ENCODE measurements at places on chromosomes 12 and 14.

DNA sequence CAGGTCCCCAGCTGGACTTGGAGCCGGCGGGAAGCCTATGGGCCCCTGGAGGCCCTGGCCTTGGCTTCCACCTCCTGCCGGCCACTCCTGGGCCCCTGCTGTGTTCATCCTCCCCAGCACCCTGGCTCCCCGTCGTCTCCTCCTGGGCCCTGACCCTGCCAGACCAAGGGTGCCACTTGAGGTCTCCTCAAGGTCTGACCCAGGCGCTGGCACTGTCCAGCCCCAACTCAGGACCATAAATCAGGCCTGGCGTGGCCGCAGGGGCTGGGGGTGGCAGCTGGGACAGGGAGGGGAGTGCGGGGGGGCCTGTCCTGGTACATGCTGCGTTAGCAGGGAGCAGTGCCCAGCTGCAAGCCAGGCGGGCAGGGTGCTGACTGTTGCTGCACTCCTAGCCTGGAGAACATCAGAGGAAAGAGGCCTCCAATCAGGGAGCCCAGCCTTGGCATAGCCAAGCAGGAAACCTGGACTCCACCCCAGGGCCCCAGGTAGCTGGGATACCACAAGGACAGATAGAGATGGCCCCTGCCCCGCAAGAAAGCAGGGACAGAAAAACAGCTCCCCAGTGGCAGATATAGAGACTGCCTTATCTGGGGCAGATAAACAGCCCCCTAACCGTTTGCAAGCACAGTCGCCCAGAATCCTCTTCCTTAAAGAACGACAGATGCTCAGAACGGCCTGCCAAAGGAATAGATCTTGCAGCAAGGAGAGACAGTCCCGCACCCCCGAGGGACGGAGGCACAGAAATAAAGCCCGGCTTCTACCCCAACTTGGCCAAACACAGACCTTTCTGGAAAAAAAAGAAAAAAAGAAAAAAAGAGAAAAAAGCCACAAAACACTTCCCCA lies 6.5 kb upstream of the ATG101 start:
- DNase-seq: peak; percentile 37

DNA sequence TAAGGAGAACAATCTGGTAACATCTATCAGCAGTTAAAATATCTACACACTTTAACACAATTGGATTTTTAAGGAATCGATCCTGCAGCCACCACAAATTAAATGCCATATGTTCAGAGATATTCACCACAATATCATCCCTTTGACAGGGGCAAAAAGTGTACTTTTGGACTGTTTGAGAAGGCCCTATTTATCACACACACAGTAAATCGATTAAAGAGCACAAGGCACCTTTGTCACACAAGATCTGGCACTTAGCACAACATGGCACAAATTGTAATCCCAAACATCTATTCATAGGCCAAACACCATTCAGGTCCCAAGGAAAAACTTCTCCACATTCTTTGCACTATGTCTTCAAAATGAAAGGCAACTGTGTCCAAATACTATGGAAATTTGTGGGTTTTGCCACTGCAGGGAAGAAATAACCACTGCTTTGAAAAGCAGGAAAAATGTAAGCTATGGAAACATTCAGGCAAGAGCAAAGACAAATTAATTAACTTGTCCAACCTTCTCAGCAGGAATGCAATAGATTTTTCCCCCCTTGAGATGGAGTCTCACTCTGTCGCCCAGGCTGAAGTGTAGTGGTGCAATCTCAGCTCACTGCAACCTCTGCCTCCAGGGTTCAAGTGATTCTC lies 282.5 kb upstream of the TMPO start:
- no peak for DNase-seq

GRCh38 chr14:93262446-93262845 lies 55.4 kb downstream of the UBR7 start:
- no peak for DNase-seq

DNA sequence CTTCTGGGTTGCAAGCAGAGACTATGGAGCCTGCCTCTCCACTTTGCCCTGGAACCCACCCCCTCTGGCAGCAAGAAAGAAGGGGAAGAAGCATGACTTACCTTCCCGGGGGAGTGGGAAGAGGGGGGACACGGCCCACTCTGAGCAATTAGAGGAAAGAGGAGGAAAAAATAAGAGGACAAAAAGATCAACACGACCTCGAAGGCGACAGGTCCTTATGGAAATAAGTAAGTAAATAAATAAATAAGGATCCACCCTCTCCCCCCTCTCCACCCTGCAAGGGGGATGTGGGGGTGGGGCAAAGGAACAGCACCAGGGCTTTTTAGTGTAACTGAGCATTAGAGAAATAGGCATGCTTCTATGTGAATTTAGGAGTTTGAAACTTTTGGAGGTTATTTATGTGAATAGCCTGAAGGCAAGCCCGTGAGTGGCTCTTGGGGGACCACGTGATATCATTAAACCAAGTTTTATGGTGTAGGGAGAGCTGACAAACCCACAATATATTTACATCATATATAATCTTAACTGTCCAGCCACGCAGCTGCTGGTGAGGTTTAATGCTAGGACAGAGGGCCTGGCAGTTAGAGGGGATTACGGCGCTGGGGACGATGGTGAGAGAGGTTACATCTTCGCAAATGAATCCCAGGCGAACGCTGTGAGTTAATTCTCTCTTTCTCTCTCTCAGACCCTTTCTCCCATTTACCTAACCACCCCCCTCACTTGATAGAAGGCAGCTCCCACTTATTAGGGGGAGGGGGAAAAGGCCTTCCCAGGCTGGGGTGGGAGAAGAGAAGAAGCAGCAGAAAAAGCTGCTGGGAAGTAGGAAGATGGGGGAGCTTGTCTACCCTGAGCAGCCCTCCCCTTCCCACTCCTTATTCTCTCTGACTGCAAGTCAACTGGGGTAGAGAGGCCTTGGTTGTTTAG lies 4.8 kb downstream of the HOXC5 start:
- DNase-seq: no peak

- no peak for DNase-seq
Measured at GRCh38 chr12:5248230-5248629, 183.7 kb upstream of the NTF3 start.

DNA sequence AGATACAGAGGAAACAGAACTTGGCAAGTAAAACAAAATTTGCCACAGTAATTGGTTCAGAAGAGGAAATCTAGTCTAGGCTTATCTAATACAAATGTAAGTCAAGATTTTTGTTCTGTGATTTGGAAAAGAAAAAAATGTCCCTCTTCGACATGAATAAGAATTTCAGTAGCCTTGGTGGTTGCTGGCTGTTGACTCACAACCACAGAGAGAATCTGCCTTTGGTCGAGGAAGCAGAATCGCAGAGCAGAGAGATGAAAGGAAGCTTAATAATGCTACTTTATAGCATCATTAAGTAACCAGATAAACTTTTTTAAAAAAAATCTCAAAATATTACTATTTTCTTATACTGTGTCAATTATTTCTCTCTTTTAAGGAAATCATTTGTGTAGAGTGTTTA lies 1096.6 kb downstream of the FLRT2 start:
- no peak for DNase-seq

DNA sequence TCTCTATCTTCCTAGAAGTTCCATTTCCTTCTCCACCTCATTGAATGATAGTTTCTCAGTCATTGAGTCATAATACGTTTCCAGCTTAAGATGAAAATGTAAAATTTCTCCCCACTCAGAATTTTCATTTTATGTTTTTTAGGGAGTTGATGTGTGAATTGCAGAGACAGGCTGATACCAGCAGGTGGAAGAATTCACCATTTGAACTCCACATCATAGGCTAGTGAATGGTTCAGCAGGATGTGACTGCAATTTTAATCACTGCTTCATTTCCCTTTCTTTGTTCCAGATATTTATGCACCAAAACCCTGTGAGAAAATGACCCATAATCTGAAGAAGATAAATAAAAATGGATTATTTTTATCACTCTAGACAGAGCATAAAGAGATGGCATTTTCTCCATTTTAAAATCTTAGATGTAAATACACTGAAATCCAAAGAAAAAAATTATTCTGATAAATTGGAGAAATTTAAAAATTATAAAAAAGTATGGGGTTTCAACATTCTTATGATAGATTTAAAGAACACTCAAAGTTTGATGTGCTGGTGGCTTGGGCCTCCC lies 10.6 kb upstream of the PYGL start:
- DNase-seq: no peak

- DNase-seq: no peak
Measured at GRCh38 chr12:39541471-39541870, 78.1 kb downstream of the ABCD2 start.

- no peak for DNase-seq
Measured at GRCh38 chr14:70358631-70359030, 852 bp downstream of the COX16 start.

GRCh38 chr12:100688451-100688864 lies 106.1 kb upstream of the ANO4 start:
- no peak for DNase-seq

GRCh38 chr12:105806400-105806770 lies 332.4 kb downstream of the NUAK1 start:
- no peak for DNase-seq

GRCh38 chr12:13945641-13946040 lies 35.8 kb downstream of the GRIN2B start:
- DNase-seq: no peak

DNA sequence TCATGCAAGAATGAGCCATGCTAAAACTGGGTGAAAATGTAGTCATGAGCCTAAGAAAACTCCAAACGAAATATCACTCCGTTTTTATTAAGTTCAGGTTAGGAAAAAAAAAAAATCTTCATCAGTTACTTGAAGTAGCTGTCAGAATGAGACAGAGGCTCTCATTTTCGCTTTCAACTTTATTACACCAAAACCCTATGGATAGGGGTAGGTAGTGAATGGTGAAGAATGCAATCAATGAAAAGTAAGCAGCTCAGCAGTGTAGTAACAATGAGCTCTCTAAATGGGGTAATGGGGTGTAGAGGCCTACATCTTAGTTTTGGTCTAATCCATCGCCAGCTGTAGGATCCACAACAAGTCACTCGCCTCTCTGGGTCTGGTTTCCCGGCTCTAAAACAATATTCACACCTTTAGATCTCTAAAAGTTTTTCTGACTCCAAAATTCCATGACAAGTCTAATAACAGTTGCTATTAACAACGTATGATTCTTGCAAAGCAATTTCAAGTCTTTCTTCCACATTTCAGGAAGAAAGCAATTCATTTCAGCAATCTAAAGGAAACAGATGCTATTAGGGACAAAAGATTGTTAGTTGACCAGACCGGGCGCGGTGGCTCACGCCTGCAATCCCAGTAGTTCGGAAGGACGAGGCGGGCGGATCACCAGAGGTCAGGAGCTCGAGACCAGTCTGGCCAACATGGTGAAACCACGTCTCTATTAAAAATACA lies 1.7 kb downstream of the BTBD7 start:
- no peak for DNase-seq

GRCh38 chr12:50282721-50283228 lies 545 bp downstream of the LIMA1 start:
- DNase-seq: no peak

DNA sequence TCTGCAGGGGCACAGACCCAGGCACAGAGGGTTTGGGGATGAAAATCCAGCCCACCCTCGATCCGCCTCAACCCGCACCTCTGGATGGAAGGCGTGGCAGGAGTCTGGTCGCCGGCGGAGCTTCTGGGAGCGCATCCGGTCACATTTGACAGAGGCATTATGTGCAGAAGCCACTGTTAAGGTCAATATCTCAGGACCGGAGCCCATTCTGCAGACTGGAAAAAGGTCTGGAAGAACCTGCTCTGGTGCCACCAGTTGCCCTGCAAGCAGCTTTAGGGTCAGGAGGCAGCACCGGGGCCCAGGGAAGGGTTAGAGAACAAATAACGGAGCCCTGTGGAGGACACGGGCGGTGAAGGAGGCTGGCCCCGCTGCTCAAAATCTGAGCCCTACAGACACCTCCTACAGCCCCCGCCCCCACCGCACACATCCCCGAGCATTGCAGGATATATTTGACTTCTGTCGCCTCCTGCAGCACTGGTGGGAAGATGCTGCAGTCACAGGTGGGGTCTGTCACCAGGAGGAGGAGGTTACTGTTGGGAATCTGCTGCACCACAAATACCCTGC lies 25.1 kb upstream of the LRTM2 start:
- DNase-seq: no peak

DNA sequence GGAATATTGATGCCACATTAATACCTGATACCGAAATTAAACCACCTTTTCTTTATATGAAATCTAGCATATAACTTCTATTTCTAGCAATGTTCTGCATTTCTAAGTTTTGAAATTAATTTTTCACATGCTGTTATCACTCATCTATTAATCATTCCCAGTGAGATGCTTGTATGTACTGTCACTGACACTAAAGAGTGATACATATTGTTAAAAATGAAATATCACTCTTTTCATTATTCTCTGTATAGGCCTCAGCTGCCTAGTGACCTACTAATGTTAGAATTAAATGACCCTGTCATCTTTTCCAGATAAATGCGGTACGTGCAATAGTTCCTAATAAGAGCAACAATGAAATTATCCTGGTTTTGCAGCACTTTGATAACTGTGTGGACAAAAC lies 49.7 kb upstream of the KCNH3 start:
- no peak for DNase-seq

DNA sequence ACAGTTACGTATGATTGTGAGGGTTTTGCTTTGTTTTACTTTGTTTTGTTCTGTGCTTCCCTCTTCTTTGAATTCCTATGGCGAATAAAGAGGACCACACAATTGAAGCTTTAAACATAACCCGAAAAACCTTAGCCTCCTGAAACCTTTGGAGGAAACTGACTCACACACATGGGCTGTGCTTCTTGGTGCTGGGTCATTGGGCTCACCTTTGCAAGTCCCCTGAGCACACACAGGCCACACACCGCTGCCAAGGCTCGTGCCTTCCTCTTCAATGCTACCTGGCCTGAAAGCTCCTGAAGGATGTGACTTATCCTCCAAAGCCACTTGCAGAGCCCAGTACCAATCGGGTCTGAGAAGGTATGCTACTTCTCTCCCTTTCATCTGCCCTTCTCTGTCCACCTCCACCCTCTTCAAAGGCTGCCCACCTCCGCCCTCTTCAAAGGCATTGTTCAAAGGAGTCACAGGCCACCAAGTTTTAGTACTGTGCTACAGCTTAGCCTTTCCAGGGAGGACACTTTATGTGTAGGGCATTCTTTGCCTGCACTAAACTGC lies 114.6 kb downstream of the FOXN3 start:
- no peak for DNase-seq

DNA sequence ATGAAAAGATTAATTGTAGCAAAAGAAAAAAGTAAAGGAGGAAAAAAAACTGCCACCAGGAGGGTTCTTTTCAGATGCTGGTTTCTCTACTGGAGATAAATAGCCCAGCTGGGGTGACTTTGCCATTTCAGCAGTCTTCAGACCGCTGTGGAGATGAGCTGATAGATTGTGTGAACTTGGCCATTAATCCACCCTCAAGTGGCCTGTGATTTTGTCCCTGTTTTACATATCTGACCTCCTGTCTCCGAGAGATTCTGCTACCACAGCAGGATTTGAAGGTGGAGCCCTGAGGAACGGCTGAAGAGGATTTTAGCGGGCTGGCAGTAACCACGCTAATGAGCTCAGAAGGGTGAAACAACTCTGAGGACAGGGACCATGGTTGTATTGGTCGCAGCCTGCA lies 72.7 kb downstream of the WSCD2 start:
- no peak for DNase-seq

GRCh38 chr12:27208414-27208750 lies 35.7 kb upstream of the STK38L start:
- DNase-seq: no peak

Data from nucleus accumbens (tissue), 56 donors.